Sigmoid colon (tissue), 7 donors: ENCODE measurements at places on chromosomes 2 and 18. TPM values are rescaled to one million over a fixed set of nuclear protein-coding genes. Genes with fewer than 3 reads are reported as not detected.

Gene GRB14
- total RNA-seq: 16.6 TPM

Gene TFCP2L1
- total RNA-seq: 0.55 TPM

Gene SMYD1
- total RNA-seq: 26.0 TPM

Gene DTNB
- 4.8 TPM for total RNA-seq

Gene MDH1
- 211 TPM for total RNA-seq

Gene DNAH7
- 0.36 TPM for total RNA-seq

Gene FEV
- not detected for total RNA-seq

Gene ZNF892
- 9.9 TPM for total RNA-seq

Gene SPTBN1
- 263 TPM for total RNA-seq

Gene TMEM247
- not detected for total RNA-seq

Gene HOXD13
- 48.9 TPM for total RNA-seq

Gene VAMP5
- total RNA-seq: 58.9 TPM

Gene C18orf54
- 3.0 TPM for total RNA-seq

Gene LRP2
- 1.9 TPM for total RNA-seq

Gene TBR1
- not detected for total RNA-seq
